ENCODE measurements at places on chromosomes 5 and 9.
A peak's percentile ranks its signal among the peaks of the same experiment; 100 is the strongest.

DNA sequence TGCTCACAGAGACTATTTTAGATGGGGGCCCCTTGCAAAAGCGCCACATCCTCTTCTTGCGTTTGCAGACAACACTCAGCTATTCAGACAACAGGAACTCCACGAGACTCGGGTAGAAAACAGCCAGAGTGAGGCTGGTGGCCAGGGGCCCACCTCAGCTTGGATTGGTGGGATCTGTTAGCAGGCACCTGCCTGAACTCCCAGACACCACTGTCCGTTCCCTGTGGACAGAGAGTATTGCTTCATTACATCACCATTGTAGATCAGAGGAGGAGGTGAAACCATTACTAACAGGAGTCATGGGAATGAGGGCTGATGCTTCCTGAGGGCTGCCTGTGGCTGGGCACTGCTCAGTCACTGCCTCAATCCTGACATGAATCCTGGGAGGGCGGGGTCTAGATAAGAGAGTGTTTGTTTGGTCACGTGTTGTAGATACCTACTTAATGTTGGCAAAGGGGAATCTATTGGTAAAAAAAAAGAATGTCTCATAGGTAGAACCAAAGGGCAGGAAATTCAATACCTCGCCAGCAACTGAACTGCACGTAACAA lies 4.4 kb upstream of the RAPGEF1 start:
- no peak for DNase-seq

GRCh38 chr5:62030326-62030725 lies 275.7 kb upstream of the KIF2A start:
- DNase-seq, result no peak

- peak; percentile 30 for DNase-seq
Observed at GRCh38 chr9:93049491-93049890, 9.0 kb upstream of the SUSD3 start.

DNA sequence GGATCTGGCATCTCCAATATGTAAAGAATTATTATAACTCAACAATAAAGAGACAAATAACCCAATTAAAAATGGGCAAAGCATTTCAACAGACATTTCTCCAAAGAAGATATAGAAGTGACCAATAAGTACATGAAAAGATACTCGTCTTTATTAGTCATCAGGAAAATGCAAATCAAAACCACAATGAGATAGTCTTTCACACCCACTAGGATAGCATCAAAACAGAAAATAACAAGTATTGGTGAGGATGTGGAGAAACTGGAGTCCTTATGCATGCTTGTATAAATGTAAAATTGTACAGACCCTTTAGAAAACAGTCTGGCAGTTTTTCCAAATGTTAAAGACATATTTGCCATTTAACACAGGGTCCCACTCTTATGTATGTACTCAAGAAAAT lies 39.1 kb upstream of the ITGA1 start:
- DNase-seq, result no peak

DNA sequence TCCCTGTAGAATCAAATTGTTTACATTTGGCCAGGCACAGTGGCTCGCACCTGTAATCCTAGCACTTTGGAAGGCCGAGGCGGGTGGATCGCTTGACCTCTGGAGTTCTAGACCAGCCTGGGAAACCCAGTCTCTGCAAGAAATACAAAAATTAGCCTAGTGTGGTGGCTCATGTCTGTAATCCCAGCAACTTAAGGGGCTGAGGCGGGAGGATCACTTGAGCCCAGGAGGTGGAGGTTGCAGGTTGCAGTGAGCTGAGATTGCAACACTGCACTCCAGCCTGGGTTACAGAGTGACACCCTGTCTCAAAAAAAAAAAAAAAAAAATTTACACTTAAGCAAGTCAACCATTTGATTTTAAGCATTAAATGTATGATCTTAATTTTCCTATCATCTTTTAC lies 17.5 kb upstream of the IQGAP2 start:
- DNase-seq, result no peak

- peak; percentile 87 for DNase-seq
Observed at GRCh38 chr9:128383007-128383753, 12.0 kb downstream of the URM1 start.

GRCh38 chr5:147397616-147398015 lies 112.3 kb downstream of the DPYSL3 start:
- DNase-seq, result peak; percentile 44

- no peak for DNase-seq
Observed at GRCh38 chr9:84502066-84502465, 161.5 kb upstream of the SLC28A3 start.

DNA sequence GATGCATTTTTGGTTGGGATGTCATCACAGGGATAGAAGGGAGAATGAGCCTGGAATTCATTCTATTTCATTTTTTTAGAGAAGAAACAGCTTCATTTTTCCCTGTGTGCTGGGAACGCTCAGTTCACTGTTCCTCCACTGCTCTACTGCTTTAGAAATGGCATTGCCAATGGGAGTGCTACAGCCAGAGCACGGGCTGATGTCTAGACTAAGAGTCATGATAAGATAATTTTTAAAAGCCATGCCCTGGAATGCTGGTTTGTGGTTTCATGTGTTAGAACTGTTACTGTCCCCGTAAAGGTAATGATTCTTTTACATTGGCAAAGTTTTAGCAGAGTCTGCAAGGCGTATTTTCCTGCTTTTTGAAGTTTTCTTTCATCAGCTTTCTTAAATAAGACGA lies 119.6 kb downstream of the SEMA6A start:
- DNase-seq, result no peak

DNA sequence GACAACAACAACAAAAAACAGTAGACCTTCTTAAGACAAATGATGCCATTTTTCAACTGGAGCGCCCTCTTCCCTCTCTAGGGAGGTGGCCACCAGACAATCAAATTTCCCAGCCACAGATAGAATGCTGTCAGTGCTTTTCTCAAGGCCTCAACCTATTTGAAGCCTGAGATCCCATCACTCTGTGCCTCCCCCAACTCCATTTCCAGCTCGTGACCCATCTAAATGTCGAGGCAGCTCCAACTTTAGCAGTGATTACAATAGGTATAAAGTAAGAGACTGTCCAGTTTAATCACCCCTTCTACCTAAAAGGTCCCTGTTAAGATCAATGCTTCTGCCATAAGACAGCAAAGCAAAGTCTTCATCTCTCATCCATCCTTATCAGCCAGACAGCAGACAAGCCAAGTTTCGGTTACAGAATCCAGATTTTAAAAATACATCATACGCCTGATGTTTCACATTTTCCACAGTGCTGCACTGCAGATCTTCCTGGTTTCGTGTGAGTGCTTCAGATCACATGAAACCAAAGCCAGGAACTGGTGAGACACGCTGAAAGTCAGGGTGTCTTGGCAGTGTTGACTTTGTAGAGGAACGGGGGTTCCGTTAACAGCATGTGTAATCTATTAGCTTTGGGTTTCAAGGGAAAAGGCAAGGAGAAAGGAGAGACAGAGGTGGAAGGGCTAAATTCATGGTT lies 447.8 kb downstream of the ENC1 start:
- no peak for DNase-seq

DNA sequence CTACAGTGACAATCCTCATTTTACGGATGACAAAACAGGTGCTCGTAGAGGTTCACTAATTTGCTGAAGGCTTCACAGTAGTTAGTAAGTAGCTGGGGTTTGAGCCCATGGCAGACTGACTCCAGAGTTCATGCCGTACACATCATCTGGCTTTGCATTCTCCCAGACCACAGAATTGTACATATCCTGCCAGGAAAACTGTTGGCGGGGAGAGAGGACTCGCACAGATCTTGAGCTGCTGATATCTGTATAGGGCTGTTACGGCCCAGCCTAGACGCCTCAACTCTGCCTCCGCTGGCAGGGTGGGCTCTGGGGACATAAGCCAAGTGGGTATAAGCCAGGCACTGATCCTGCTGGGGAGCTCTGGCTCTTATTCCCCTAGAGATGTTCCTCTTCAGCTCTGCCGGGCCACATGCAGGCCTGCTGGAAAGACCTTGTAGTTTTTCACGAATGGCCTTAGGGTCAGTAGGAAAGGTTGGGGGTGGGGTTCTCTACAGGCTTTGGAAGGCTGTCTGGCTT lies 16.3 kb downstream of the LARP1 start:
- DNase-seq, result peak; percentile 88

- peak; percentile 89 for DNase-seq
Observed at GRCh38 chr5:170307575-170308465, 10.2 kb upstream of the LCP2 start.

DNA sequence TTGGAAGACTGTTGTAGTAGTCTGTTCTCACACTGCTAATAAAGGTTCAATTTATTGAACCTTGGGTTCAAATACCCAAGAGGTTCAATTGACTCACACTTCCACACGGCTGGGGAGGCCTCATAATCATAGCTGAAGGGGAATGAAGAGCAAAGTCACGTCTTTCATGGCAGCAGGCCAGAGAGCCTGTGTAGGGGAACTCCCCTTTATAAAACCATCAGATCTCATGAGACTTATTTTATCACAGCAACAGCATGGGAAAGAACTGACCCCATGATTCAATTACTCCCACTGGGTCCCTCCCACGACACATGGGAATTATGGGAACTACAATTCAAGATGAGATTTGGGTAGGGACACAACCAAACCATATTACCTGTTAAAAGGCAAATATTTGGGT lies 268.2 kb downstream of the TMEM167A start:
- DNase-seq, result no peak

DNA sequence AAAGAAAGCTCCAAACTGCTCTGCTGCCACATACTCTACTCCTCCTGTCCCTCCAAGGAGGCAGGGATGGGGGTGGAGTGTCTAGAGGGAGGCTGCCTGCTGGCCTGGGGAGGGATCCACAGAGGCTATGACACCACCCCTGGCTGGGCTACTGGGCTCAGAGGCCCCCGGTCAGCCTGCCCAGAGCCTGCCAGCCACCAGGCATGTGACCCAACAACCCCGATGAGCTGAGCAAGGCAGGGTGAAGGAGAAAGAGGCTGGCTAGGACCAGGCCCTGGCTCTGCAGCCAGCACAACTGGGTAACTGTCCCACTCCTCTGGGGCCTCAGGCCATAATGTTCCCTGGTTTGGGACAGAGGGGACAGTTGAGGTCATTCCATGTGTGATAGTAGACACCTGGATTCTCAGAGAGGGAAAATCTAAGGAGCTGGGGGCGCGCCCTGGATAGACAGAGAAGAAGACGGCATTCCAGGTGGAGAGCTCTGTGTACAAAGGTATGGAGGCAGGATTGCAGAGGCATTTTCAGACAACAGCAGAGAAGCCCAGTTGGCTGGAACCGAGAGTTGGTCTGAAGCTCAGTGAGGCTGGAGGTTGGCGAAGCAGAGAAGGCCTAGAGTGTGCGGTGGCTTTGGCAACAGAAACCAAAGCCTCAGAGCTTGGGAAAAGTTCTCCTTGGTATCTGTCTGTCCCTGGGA lies 33.8 kb upstream of the IL17B start:
- no peak for DNase-seq

- no peak for DNase-seq
Observed at GRCh38 chr5:80192507-80193241, 63.2 kb downstream of the SERINC5 start.

DNA sequence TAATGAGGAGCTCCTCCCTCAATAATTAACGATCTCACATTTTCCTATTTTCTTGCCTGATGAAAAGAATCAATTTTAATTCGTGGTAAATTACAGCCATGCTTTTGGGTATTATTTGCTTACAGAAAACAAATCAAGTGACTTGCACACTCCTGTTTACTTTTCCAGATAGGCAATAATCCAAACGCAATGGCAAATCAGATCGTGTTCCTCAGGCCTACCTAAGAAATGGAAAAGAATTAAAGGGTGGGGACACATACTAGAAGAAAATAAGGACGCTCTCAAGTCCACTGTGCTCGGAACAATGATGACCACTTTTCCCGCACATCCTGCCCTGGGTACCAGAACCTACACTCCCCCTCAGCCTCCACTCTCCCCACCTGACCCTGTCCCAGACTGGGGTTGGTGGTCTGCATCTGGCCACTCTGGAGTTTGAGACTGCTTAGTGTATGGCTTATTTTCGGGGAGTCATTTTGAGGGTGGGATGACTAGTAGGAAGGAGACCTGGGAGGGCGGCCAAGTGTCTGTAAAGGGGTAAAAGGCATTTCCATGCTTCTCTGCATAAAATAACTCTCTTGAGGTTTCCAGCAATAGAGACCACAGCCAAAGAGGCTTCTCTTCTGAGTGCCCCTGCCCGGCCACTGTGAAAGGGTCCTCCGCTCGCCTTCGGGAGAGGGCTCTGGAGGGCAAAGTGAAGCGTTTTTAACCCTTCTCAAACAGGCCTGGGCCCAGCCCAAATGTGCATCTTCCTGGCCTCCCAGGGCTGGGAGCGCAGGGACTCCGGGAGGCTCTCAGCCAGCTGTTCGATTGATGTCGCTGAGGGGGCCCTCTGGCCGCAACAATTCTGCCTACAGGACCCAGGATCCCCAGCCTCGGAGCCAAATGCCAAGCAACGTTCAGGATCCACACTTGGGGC lies 4.5 kb upstream of the OTP start:
- DNase-seq, result peak; percentile 58

DNA sequence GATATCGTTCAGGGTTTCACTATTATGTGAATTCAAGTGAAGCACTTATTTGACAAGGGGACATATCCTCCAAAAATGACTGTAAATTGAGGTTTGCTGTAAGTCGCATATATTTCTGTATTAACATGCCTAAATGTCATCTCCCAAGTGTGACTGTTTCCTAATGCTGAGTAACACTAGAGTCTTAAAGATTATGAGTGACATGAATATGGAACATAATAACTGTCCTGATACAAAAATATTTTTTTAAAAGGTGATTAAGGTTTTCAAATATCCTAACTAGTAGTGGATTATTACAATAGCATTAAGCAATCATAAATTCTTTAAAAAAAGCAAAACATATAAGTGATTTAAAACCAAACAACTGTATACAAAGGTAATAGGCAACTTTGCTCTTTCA lies 3.6 kb downstream of the NFIB start:
- no peak for DNase-seq

DNA sequence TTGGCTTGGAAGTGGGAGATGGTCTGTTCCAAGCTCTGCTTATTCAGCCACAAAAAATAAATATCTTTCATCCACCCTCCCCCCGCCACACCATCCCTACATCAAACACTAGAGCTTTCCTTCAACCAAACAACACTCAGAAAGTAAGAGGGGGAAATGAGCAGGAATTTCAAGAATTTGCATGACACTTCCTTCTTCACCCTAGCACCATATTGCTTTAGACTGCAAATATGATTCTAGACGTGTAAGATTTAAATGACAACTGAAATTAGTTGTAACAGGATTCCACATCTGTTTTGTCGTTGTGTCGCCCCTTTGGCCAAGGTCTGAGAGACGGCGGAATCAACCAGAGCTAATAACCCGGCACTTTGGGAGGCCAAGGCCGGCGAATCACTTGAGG lies 88.5 kb downstream of the NDFIP1 start:
- no peak for DNase-seq

DNA sequence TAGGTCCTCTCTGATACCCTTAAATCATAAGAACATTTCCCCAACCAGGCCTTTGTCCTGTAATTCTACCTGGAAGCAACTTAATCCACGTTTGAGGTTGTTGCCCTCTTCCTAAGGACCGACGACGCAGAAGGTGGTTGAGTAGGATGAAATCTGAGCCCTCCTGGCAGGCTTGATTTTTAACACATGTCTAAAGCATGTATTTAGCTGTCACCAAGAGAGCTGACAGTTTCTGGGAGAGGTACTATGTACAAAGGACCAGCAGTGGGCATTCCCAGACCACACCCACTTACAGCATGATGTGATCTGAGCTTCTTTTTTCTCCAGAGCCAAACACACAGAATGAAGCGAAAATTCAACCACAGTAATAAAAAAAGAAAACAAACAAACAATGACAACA lies 260.9 kb downstream of the SH3GL2 start:
- DNase-seq, result no peak

- peak; percentile 54 for DNase-seq
Observed at GRCh38 chr9:81609782-81610739, 79.3 kb downstream of the TLE1 start.
